ENCODE measurements at places on chromosomes 4 and X. TPM values are rescaled to one million over a fixed set of nuclear protein-coding genes. Genes with fewer than 3 reads are reported as not detected.

DNA sequence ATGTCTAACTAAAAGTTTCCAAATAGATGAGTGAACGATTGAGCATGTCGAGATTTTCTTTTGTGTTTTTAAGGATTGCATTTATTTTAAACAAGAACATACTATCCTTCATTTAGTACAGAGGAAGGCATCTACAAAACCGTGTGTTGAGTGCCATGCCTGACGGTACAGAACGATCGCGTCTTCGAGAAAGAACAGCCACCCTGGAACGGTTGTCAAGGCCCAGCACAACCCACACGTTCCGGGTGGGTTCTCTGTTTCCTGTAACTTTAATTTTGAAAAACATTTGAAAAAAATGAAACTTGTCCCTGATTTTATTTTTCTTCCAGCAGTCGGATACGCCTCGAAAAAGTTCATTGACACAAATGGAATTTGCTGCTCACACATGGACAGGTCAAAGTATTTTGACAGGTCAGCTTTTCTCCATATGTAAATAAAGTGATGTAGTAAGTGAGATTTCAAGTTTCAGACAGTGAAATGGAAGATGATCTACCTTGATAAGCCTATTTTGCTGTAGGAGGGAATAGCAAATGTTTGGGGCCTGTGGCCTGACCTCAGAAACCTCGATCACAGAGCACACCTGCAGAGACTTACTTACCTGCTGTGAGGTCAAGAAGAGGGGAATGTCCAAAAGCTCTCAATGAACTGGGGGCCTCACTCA is 24.4 kb upstream of the CYP4V2 start:
- no peak for DNase-seq

GLUD2 gene
- 1.1 TPM for total RNA-seq

DNA sequence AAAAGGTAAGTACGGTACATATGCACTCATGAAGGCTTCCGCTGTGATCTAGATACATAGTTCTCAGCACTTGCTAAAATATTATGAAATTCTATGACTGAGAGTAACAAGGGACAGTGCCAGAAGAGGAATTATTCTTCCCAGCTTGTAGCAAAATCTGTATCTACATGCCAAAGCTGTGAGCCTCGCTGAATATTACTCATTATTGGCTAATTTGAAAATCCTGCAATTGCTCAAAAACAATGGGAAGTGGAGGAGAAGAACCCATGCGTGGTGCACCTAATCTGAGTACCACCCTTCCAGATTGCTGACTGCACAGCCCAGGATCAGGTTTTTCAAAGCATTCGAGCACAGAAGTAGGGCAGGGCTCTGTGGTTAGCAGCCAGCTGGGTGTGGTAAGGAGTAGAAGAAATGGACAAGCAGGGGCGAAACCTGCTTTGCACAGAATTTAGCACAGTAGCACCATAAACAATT is 17.4 kb upstream of the PDCL2 start:
- no peak for DNase-seq

GRCh38 chr4:16449406-16449805 is 223.1 kb upstream of the TAPT1 start:
- no peak for DNase-seq

TENM3 gene
- total RNA-seq: 38.1 TPM
